Skin of body (tissue), 3 donors: ENCODE measurements at places on chromosomes 13 and 19. TPM values are rescaled to one million over a fixed set of nuclear protein-coding genes. Genes with fewer than 3 reads are reported as not detected.
A peak's percentile ranks its signal among the peaks of the same experiment; 100 is the strongest.

The SHKBP1 gene
- 12.3 TPM for total RNA-seq

The CLASRP gene
- 20.3 TPM for total RNA-seq

The DIAPH3 gene
- total RNA-seq, result 7.1 TPM

The ZNF541 gene
- total RNA-seq, result 0.10 TPM

The RFPL4AL1 gene
- total RNA-seq, result not detected

DNA sequence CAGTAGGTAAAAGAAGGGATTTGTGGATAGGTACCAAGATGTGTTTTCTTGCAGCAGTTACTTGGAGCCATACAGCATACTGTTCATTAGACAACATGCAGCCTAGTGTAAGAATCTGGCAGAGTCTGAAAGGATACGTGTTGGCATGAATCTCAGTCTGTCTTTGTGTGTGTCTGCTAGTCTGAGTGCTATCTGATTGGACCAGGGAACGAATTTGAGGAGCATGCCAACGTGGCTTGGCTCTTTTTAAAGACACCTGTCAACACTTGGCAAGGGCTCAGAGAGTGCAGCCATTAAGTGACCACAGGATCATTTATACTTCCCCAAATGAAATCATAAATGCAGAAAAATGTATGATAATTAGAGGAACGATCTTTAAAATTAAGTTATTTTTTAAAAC lies 27.6 kb upstream of the ATXN8OS start:
- DNase-seq, result no peak

- no peak for DNase-seq
Observed at GRCh38 chr13:105219651-105220050, 1315.8 kb downstream of the EFNB2 start.

GRCh38 chr13:76123548-76123947 lies 487.4 kb downstream of the LMO7 start:
- no peak for DNase-seq

DNA sequence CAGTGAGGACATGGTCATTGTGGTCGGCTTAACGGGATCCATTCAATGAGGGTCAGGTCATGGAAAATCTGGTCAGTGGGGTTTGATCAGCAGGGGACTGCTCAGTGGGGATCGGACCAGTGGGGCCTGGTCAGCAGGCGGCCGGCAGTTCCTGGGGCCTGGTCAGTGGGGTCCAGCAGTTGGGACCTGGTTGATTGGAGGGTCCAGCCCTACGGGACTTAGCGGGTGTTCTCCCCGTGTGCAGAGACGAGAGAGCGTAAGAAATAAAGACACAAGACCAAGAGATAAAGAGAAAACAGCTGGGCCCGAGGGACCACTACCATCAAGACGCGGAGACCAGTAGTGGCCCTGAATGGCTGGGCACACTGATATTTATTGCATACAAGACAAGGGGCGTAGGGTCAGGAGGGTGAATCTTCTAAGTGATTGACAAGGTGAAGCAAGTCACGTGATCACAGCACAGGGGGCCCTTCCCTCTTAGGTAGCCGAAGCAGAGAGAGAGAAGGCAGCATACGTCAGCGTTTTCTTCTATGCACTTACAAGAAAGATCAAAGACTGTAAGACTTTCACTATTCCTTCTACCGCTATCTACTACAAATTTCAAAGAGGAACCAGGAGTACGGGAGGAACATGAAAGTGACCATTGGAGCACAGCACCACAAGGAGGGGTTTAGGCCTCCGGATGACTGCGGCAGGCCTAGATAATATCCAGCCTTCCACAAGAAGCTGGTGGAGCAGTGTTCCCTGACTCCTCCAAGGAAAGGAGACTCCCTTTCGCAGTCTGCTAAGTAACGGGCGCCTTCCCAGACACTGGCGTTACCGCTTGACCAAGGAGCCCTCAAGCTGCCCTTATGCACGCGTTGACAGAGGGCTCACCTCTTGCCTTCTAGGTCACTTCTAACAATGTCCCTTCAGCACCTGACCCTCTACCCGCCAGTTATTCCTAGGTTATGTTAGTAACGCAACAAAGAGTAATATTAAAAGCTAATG lies 62.1 kb upstream of the TPM4 start:
- no peak for DNase-seq

DNA sequence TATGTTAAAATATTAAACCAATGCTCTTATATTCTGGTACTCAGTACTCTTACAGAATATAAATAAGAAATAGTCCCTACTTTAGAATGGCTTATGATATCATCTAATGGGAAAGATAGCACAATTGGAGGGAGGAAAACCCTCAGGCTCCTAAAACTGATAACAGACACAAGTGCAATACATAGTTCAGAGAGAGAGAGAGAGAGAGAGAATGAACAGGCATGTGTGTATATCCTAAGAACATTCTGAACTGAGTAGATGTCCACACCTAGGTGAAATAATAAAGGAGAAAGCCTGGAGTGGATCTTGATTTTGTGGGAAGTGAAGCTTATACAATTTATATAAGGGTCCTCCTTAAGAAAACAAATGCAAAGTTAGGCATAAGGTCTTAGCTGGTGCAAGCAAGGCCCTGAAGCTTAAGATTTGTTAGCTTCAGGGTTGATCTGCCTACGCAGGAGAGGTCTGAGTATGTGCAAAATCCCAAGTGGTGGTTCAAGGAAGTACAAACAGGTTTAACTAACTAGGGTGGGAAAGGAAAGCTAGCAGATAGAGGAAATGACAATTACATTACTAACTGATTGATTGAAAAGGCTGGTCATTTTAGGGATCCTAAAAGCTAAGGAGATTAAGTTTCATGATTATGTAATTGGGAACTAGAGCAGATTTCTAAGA lies 53.3 kb downstream of the SOX21 start:
- no peak for DNase-seq

DNA sequence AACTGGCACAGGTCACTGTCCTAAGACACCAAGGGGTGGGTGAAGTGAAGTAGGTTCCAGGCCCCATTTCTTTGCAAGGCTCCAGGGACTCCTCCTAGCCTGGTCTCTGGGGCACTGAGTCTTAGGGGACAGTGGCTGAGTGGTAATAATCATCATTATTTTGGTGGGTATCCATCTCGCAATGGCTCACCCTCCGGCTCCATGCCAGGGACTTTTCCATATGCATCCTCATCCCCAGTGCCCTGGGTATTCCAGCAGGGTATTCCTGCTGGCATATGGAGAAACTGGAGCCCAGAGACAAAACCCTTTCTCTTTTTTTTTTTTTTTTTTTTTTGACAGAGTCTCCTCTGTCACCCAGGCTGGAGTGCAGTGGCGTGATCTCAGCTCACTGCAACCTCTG lies 2.5 kb downstream of the PDE4A start:
- DNase-seq, result no peak

DNA sequence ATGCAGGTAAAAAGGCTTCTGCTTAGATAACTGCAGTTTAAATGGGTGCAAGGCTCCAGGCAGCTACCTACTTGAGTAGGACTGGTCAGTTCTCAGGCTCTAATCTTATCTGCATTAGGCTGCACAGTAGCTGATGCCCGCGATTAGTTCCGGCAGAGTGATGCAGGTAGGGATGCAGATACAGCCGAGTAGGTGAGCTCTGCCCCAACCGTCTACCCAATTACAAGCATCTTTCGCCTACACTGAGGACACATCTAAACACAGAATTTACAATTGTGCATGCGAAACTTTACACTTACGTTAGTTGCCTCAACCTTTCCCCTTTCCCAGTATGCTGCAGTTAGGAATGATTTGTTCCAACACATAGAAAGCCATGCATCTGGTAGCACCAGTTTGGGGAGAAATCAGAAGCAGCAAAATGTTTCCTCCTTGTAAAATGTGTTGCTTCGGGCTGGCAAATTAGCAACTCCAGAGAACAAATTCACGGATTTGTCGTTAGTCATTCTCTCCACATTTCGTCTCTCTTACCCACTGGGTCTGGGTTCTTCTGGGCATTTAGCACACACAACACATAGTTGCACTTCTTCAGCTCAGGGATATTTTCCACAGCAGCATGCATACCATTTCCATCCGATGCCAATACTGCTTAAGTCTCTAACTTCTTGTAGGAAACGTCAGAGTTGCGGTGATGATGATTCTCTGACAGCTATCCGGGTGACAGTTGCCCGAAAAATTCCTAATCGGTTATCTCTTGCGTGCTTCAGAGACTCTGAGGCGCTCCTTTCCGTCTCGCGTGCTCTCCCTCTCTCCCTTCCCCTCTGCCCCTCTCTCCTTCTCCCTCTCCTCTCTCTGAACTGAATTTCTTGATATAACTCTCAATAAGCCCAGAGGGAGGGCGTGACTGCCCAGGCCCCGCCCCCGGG lies at the start of gene PCDH9:
Gene PCDH9, minus strand, starts transcription at position 856 of the 923 bp plus-strand sequence. CDS start 1,896 bp downstream, outside the sequence.
- DNase-seq, result peak; percentile 83

DNA sequence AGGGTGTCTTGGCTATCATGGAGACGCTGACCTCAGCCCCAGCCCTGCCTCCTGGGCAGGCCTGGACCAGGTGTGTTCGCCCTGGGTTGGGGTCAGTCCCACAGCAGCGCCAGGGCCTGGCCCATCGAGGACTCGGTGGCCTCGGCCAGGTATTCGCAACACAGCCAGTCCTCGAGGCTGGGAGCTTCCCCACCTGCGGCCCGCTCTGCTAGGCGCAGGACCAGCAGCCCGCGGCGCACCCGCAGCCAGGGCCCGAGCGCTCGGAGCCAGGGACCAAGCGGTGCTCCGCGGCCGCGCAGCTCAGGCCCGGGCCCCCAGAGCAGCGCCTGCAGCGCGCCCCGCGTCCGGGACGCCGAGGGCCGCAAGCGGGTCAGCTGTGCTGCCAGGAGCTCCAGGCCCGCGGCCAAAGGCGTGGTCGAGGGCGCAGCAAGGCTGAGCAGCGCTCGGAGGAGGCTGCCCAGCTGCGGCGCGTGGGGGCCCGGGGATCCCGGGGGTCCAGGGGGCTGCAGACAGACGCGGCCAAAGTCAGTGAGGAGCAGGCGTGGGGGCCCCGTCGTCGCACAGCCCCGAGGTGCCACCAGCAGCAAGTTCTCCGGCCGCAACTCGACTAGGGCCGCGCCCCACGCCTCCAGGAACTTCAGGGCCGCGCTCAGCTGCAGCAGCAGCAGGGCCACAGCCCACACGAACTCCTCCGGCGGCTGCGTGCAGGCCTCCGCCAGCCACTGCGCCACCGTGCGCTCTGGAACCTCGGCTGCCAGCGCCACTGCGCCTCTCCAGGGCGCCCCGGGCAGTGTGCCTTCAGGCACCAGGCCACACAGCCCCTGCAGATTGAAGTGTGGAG lies 6.2 kb downstream of the PEAK3 start:
- no peak for DNase-seq

GRCh38 chr13:20400774-20401173 lies 124.9 kb downstream of the CRYL1 start:
- DNase-seq, result peak; percentile 35

DNA sequence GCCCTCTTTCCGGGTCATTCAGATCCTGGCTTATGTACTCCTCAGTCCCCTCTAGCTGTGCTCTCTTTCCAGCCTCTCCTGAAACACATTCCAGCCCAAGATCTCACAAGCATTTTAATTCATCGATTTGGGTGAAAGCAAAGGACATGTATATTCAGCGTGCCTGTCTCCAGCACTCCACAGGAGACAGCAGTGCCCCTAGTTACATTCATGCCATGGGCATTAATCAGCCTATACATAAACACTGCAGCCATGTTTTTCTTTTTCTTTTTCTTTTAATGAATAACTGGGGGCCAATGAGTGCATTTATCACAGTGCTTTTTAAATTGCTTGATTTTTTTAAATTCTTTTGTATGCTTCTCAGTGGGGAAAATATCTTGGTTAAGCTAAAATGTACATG lies 199.1 kb downstream of the DCT start:
- no peak for DNase-seq

DNA sequence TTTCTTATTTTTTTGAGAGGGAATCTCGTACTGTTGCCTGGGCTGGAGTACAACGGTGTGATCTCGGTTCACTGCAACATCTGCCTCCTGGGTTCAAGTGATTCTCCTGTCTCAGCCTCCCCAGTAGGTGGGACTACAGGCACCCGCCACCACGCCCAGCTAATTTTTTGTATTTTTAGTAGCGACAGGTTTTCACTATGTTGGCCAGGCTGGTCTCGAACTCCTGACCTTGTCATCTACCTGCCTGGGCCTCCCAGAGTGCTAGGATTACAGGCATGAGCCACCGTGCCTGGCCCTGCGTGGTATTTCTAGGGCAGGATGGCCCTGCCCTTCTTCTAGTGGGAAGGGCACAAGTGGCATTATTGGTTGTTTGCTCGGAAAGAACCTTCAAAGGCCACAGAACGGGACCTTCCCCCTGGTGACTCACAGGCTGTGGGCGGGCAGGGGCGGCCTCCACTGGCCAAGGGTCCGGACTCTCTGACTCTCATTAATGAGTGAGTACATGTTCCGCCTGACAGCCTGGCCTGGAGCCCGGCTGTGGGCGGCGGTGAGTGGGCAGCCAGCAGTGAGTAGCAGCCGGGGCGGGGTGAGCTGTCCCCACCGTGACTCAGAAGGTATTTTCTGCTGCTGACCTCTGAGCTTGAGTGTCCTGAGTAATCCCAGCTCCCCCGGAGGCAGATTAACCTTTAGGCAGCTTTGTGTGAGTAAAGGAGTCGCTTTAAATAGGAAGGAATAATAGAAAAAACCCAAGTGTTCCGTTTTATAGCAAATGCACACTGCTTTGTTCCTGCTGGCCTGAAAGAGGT lies 5.1 kb downstream of the DOT1L start:
- peak; percentile 63 for DNase-seq

DNA sequence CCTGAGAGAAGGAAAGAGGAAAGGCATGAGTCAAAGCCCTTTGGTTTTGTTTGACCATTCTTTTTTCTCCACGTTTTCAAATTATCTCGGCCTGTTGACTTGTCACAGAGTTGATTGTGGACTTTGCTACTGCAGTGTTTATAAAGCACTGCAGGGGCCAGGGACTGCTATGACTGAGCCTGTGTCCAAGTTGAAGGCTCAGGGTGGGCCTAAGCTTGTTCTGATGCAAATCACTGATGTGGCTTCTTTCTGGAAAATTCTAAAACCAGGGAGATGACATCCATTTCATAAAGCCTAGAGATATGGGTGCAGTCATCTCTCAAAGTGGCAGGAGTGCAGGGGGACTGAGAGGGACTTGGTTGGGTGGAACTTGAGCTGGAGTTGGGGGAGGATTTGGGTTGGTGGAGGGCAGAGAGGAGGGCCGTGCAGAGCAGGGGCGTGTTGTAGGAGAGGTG lies 1.2 kb upstream of the CXCL17 start:
- DNase-seq, result no peak
